ENCODE measurements at places on chromosomes 12 and 14.

- no peak for DNase-seq
Measured at GRCh38 chr12:1872001-1872400, 46.5 kb downstream of the CACNA2D4 start.

- no peak for DNase-seq
Measured at GRCh38 chr12:123066384-123066710, 84.5 kb downstream of the PITPNM2 start.

DNA sequence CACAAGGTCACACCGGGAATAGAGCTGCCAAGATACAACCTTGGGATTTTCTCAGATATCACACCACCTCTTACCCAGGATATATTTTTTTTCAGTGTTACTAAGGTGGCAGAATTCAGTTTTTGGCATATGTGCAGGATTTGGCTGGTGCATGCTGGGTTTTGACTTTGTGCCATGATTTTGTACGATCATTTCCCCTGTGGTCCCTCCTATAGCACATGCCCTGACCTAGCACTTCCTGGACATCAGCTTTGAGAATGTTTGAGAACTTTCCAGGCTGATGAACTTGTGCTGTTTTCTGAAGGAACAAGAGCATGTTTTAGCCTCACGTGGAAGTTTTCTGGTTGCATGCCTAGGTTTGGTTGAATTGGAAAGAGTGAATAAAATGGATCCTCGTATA, 11.0 kb upstream of the TBPL2 start:
- peak; percentile 76 for DNase-seq

GRCh38 chr12:31517994-31518393, 72.9 kb downstream of the DENND5B start:
- peak; percentile 27 for DNase-seq

GRCh38 chr14:52032204-52032801, 36.6 kb downstream of the NID2 start:
- DNase-seq: peak; percentile 72

- DNase-seq: peak; percentile 9
Measured at GRCh38 chr14:20350860-20351259, 7.4 kb downstream of the PARP2 start.

DNA sequence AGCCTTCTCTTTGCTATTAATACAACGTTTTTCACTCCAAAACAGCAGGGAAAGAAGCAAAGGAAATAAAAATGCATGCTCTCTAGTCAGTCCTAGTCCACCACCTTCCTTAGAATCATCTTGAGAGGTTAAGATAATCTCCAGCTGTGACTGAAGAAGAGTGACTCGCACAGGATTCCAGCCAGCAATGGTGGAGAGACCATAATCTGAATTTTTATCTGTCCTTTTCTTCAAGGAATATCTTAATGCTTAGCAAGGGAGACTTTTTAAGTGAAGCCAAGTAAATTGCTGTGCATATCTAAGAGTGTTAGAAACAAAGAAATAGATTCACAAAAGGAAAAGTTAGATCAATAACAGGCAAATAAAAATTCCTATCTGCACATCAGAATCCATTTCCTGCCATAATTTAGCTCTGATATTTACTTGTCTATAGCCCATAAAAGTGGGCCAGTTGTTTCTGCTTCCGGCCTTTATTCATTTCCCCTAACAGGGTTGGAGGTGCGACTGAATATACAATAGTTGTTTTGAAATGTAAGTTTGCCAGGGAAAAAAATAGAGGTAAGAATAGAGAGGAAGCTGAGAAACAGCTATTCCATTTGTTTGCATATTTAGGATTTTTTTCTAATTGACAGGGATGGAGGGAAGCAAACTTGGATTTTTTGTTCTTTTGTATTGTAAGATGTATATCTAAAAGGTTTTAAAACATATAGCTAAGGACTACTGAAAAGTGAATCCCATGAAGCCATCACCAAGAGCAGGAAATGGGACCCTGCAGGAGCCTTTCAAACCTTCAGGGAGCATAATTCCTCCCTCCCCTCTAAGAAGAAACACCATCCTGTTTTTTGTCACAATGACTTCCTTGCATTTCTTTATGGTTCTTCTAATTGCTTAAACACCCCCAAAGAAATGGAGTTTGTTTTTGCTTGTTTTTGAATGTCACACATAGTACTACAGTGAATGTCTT, 154.0 kb downstream of the ITPR2 start:
- peak; percentile 69 for DNase-seq

- no peak for DNase-seq
Measured at GRCh38 chr14:74635847-74636246, 23.8 kb upstream of the LTBP2 start.

DNA sequence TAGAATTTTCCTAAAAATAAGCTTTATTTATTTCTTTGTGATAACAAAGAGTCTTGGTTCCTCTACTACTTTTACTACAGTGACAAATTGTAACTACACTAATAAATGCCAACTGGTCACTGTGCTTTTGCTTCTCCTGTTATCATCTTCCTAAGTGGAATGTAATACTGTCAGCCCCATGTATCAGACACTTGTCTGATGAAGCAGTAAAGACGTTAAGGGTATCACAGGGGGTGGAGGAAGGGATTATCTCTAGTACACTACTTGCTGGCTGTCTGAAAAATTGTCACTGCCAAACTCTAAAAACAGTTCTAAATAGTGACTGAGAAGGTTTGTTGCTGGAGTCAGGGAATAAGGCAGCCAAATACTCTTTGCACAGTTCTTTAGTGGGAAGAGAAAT, 11.3 kb downstream of the ASB8 start:
- DNase-seq: no peak

- no peak for DNase-seq
Measured at GRCh38 chr14:101854366-101854765, 92.9 kb downstream of the PPP2R5C start.

GRCh38 chr12:53696285-53696654, 20.4 kb upstream of the ATP5MC2 start:
- peak; percentile 54 for DNase-seq

DNA sequence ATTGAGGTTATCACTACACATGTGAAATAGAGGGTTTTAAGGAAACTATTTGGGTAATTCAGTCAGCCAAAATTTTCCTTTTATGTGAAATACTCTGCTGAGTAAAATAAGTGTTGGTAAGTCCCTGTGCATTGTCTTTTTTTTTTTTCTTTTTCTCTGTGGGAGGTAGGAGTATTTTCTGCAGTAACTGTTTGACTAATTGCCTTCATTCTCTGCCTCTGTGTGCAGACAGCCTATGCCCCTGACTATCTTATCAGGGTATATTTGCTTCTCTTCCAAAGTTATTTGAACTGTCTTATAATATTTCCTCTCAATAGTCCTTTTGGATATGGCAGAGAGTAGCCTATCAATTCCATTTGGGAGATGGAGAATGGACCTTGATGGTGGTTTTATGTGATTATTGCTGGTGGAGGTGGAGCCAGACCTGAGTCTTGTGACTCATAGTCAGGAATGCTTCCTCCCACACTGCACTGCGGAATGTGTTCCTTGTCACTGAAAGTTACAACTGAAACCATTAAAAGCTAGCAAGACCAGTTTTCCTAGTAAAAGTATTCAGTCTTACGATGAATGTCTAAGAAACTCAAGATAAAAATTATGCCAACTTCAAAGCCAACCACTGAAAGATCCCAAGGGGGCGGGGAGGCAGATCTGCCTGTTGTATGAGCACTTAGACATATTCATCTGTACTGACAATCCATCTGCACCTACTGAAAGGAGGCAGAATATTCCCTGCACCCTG, 40.9 kb upstream of the STXBP6 start:
- peak; percentile 52 for DNase-seq

GRCh38 chr14:43475757-43476156, 1031.3 kb downstream of the FSCB start:
- DNase-seq: no peak

GRCh38 chr12:130826151-130826801, 12.8 kb downstream of the STX2 start:
- DNase-seq: peak; percentile 63

DNA sequence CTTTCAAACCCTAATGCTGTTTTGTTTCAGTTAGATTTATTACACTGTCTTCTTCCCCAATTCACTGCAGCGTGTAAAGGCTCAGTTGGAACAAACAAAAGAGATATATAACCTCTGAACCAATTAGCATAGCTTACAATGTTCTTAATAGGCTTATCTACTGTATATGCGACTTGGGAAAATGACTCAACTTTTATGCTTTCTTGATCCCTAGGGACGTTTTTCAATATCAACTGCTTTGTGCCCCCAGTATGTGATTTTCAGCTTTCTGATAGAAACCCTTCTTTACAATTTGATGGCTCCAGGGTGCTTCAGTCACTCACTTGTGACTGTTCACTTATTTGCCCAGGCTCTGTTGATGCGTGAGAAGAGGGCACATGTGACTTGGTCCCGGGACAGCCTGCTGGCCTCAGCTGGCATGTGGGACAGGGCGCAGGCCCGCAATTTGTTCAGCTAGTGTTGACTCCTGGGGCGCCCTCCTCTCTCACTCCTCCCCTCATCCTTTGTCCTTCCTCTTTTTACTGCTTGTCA, 107.1 kb downstream of the TMTC2 start:
- no peak for DNase-seq

DNA sequence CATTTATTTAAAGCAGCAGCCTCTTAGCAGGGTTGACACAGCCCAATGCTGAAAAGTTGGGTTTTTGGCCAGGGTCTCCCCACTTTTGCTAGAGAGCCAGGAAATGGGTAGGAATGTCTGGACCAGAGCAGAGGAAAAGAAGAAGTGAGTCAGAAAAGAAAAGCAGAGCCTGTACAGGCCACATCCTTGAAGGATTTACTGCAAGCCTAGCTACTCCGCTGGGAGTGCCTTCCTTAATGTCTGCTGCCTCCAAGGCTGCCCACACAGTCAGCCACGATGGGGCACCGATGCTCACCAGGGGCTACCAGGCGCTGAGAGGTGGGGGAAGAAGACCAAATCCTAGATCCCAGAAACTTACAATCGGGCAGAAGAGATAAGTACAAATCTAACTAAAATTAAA, 139.2 kb downstream of the C12orf75 start:
- no peak for DNase-seq

DNA sequence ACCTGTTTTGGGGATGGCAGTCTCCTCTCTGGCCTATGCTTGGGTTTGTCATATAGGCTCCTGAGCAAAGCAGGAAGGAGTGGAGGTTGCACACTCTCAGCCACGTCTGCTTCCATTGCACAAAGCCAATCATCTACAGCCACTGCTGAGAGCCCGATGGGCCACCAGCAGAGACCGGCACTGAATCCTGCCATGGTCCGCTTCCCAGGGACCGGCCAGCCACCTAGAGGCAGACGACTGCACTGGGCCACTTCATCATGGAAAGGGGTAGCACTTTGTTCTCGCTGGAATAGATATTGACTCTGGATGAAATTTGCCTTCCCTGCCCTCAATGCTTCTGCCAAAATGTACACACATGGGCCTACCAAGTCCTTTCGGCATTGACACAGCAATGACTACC, 22.3 kb downstream of the DLK1 start:
- no peak for DNase-seq

DNA sequence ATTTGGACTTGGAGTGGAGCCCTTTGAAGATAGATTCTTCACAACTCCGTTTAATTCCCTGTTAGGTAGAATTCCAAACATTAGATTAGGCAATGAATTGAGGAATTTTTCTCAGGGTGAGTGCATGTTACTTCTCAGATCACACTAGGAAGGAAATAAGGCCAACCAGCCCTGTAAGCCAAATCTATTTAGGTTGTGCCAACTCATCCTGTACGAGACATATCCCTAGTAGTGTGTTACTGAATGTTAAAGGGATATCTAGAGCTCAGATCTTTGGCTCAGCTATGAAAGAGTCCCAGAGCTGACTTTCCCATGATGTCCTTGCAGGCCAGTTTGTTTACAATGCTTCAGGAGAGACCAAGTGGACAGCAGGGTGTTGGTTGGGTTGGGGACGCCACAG, 45.6 kb downstream of the GPHB5 start:
- peak; percentile 73 for DNase-seq

DNA sequence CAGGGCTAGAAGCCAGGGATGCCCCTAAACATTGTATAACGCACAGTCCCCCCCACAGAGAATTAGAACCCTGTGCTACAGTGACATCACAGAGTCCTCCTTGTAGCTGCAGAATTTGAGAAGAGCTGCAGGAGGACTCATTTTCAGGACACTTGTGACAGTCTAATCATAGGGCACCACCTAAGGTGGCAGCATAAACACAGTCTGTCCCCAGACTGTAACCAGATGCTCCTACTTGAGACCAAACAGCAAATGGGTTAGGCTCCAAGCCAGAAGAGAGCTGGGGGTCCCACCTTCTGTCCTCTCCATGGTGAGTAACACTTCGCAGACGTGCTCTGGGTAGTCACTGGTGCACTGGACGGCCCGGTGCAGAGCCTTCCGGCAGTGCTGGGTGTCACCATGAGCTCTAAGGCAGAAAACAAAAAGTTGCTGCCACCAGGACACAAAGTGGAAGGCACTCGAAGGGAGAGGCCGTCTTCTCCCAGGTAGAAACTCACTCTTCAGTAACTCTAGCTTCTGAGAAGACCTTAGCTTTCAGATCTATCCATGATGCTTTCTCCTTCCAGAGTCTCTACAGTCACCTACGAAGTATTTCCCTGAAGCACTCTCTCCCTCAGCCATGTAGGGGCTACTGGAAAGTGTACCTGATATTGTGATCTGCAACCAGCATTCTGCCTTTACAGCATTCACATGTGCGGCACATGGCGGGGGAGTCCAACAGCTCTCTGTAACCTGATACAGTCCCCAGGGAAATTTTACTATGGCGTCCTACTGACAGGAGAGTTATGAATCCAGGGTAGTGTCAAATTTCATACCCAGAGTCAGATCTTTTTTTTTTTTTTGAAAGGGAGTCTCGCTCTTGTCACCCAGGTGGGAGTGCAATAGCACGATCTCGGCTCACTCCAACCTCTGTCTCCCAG, 17.1 kb downstream of the FICD start:
- DNase-seq: no peak

GRCh38 chr12:3552726-3553045, 61.7 kb downstream of the PRMT8 start:
- DNase-seq: no peak

DNA sequence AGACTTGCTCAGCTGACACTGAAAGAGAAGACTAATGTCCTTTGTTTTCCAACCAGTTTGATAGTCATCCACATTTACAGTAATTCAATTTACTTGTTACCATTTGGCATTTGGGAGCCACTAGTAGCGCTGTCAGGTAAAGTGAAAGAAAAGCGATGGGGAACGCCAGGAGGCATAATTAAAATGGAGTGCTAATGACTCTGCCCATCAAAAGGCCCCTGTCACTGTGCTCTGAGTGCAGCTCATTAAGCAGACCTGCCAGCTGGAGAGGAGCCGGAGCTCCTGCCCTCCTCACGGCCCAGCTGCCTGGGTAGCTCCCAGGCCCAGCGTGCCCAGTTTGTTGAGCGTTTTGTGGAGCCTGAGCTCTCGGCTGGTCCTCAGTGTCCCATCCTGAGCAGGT, 463.6 kb upstream of the CCDC196 start:
- no peak for DNase-seq

DNA sequence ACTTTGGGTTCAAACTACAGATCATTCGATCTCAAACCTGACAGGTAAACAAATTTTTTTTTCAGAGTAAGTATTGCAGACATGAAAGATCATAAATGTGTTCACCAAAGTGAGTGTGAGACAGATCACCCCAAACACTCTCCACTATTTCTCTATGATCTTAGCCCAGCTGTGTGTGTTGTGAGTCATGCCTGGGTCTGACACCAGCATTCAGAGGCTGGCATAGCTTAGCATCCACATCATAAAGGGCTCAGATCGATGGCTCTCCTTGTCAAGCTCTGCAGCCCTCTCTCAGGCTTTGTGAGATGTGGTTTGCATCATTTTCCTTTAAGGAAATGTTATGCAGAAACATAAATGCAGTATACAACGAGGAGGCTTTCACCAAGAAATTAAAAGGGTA, 164.9 kb downstream of the ETV6 start:
- DNase-seq: peak; percentile 56

- peak; percentile 88 for DNase-seq
Measured at GRCh38 chr12:84738481-84738972, 174.1 kb downstream of the SLC6A15 start.

GRCh38 chr12:12705838-12706520, 10.0 kb upstream of the GPR19 start:
- no peak for DNase-seq
